ENCODE measurements at places on chromosomes 4 and X.

- no peak for DNase-seq
These were observed 18.6 kb downstream of the CLTRN start for GRCh38 chrX:15646031-15646430.

DNA sequence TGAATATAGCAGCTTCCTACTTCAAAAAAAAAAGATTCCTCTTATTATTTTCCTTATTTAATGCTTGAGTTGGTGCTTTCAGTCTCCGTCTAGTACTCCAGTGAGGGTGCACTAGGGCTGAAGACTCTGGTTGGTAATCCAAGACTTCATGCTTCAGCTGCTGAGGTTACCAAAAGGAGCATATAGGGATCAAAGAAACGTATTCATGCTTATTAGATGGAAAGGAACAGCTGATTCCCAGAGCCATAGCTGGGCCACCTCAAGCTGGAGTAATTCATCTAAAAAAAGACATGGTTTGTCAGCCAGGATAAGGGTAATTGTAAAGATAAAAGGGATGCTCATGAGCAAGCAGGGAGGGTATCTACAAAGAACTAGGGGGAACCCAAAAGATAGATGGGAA lies 131.7 kb upstream of the FAM47B start:
- no peak for DNase-seq

DNA sequence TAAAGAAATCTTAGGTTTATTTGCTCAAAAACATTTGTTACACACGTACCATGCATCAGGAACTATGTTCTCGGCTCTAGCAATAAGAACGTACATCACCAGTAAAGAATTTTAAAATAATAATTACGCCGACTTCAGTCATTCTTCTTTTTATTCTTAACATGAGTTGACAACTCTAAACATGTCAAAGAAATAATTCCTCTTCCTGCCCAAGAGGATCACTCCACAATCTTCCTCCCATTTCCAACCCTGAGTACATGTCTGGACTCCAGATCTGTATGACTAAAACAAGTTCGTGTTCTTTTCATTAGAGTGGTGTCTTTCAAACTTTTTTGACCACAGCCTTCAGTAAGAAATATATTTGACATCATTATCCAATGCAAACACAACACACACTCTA lies 201.6 kb upstream of the GRIA3 start:
- DNase-seq: no peak

DNA sequence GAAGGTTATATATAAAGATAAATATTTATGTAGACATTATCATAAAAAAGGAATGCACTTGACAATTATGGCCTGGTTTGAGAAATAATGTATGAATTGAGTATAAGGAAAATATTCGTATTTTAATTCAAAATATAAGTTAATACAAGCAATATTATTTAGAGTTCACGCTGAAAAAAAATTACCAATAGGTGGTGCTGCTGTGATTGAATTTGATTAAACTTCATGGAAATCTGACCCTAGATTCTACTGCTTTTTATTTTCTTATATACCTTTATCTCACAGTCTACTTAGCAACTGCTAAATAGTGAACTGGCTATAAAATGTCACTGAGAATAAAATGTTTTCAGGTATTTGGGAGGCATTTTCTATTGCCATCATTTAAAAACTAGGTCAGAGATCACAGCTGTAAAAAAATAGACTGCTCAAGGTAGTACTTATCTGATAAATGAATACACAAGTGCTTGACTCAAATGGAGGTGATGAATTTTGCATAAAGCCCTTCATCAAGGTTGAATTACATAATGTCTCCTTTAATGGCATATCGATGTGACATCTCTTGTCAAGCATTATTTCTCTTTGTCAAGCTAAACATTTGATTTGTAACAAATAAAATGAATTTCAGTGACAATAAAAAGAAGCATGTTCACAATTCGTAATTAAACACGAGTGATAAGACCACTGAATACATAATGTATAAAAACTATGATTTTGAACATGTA lies 1638.8 kb upstream of the PCDH7 start:
- no peak for DNase-seq

- DNase-seq: no peak
These were observed 157.5 kb upstream of the ITM2A start for GRCh38 chrX:79524642-79525041.

DNA sequence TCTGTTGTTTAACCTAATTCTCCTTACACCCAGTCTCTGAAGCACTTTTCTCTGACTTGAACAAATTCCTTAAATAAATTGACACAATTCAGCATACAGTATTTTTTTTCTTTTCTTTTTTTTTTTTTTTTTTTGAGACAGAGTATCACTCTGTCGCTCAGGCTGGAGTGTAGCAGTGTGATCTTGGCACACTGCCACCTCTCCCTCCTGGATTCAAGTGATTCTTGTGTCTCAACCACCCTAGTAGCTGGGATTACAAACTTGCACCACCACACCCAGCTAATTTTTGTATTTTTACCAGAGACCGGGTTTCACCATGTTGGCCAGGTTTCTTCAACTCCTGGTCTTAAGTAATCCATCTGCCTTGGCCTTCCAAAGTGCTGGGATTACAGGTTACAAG lies 1498.1 kb upstream of the PCDH10 start:
- DNase-seq: no peak

DNA sequence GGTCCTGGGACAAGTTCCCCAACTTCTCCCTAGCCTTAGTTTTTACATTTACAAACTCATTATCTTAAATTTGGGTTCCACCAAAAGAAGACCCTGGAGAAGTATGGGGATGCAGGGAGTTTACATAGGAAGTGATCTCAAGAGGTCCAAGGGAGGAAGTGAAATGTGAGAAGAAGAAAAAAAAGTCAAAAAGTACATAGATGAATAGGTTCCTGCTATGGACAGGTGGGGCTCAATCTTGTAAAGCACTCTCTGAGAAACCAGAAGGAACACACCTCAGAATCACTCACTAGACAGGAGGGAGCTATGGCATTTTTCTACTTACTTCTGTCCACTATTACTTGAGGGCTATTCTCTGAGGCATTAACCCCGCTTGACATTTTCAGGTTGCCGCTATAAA lies 56.6 kb downstream of the ARHGAP6 start:
- no peak for DNase-seq

GRCh38 chrX:56746996-56747395 lies 18.0 kb downstream of the NBDY start:
- no peak for DNase-seq

- DNase-seq: no peak
These were observed 1351.6 kb upstream of the PABPC4L start for GRCh38 chr4:135553213-135553612.

GRCh38 chr4:167555338-167556022 lies 321.2 kb upstream of the SPOCK3 start:
- DNase-seq: no peak

- DNase-seq: no peak
These were observed 17.9 kb downstream of the COQ2 start for GRCh38 chr4:83266689-83267088.

DNA sequence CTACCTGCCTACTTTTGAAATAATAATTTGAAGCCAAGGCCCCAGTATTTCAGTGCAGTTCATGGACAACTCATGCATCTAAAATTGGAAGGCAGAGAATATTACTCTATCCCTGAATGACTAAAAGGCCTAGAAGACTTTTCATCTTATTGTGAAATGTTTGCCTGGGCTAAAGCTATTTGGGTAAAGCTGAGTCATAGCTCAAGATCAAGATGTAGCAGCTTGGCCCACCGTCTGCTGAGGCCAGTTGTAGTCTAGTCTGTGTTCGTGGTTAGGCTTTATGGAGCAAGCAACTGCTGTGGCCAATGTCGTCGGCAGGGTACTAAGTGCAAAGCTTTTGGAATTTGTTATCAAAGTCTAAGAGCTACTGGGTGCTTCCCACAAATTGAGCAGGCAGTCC lies 929.1 kb downstream of the RAB28 start:
- no peak for DNase-seq

DNA sequence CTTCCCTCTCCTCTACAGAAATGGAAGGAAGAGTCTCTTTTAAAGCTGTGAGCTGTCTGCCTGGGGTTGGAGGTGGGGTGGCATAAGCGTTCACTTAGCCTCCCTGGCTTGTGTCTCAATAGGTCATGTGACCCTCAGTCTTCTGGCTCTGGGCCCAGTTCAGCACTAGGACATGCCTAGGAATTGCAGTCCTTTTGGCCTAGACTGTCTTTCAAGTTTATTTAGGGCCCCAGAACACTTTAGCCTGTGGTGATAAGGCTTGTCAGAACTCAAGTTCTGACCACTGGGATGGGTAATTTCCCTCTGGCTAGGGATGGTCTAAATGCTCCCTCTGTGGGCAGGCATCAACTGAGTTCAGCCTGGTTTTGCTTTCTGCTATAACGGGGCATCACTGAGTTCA lies 34.3 kb upstream of the ARMCX4 start:
- DNase-seq: no peak

GRCh38 chr4:2823671-2824328 lies 19.8 kb upstream of the ADD1 start:
- no peak for DNase-seq

- no peak for DNase-seq
These were observed 250.8 kb upstream of the SFRP2 start for GRCh38 chr4:154039435-154040343.

DNA sequence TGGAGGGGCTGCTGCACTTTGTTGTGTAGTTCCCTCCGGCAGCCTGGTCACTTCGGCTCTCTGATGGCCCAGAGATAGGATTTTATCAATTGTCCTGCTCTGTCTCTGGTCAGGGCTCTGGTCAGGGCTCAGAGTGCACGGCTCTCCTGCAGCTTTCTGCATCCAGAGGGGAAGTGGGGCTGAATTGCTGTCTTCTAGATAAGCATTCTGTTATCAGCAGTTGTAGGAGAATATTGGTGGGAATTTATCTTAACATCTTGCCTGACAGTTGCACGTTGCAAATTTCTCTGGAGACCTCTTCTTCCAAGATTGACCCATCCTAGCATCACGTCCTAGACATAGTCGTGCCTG lies 62.8 kb downstream of the FAM193A start:
- no peak for DNase-seq

GRCh38 chr4:107066621-107067020 lies 30.5 kb upstream of the DKK2 start:
- no peak for DNase-seq

- DNase-seq: no peak
These were observed 46.9 kb upstream of the HSD17B10 start for GRCh38 chrX:53481093-53481492.

All from stimulated activated CD4-positive, alpha-beta T cell treated with anti-CD3 and anti-CD28 coated beads, TNF-alpha, amount 100 ng/mL, for 1 hour (primary cell).